GM04503 (cell line): ENCODE measurements at places on chromosomes 4 and X.

GRCh38 chr4:13432453-13432852 lies 51.7 kb downstream of the RAB28 start:
- no peak for DNase-seq

DNA sequence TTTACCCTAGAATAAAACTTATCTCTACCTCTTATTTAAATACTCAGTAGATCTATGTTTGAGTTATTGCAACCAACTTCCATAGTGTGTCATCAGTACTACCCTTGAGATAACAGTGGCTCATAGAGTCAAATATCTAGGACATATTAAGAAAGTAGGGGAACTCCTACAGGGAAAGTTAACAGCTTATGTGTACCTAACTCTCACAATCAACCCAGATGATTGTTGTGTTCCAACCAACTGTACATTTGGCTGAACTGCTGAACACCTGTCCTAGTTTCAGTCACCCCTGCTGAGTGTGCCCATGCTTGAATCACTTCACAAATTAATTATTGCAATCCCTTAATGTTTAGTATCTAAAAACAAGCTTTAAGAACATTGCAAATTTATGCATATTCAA lies 244.2 kb upstream of the GRID2 start:
- DNase-seq = no peak

DNA sequence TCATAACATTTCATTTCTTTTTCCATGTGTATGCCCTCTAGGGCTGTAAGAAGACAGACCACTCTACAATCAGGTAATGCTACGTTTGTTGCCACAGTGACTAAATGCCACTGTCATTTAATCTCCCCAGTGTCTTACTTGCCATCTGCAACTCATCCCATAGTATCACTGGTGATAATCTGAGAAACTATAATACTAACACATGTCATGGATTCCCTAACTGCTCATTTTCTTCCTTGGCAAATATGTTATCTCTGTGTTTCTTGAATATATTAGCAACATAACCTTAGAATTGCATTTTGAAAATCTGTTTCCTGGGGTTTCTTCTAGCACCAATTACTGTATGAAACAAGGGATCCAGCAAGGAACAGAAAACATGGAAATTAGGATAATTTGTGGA lies 6.1 kb downstream of the F8A1 start:
- no peak for DNase-seq

DNA sequence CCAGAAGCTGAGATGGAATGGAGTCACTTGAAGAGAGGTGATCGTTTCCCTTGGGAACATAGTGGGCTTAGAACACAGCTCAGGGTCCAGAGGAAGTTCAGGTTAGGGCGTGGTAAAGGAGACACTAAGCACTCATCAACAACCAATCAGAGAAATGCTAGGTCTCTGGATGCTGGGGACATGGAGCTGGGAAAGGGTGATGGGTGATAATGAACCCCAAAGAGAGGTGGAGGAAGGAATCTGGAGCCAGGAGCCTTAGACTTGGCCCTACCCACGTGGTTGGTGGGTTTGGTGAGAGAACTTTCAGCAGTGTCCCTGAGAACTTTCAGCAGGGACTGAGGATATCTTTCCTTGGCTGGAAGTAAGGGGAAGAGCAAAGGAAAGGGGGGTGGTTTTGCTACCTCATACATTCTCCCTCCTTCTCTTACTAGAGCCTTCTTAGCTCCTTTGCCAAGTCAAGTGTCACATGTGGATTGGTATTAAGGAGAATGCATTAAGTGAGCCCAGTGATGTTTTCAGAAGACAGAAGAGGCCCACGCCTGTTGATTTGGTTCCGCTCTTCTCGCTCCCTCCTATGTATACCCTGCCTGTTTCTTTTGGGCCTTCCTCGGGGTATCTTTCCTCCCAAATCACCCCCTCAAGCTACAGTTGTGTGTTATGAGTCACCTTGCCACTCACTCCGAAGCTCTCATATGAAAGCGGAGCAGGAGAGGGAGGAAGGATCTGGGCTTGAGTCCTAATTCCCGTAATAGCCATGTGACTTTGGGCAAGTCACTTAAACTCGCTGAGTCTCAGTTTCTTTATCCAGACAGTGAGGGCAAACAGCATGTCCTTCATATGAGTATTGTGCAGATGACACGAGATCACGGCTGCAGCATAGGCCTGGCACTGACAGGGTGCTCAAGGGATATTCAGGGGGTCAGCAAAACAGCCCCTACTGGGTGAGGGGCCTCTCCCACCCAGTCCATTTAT lies 63.1 kb downstream of the TSC22D3 start:
- DNase-seq = no peak

DNA sequence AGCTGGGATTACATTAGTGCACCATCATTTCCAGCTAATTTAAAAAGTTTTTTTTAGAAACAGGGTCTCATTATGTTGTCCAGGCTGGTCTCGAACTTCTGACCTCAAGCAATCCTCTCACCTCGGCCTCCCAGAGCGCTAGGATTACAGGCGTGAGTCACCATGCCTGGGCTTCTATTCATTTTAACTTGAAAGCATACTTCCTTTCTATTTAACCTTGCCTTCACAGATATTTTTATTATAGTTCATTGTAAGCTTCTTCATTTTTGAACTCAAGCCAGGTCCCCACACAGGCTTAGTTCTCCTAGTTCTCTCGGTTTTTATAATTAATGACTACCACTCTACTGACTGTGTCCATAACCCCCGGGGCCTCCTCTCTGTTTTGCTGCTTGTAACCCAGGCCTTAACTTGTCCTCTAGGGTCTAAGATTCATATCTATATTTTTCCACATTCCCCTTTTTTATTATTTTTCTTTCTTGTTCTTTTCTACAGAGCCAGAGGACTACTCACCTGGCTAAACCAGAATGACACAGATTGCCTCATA lies 50.7 kb downstream of the SNX12 start:
- no peak for DNase-seq

GRCh38 chr4:98658287-98659105 lies at the start of gene TSPAN5:
TSS of gene TSPAN5 (minus strand) at chr4:98658611.
- DNase-seq = no peak

DNA sequence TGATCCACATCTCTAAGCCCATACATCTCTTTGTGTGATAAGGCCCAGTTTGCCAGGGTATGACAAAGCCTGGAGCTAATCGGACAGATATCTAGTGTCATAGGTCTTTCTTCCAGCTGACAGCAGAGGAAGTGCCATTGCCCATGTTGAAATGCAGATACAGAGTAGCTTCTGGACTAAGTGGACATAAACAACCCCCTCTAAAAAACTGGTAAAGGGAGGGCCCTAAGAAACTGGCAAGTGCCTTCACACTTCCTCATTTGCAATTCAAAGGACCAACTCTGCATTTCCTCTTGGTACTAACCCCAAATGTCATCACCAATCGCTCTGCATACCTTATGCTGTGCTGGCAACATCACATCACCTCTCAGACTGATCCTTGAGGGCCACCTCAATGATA lies 20.8 kb downstream of the ARHGEF6 start:
- no peak for DNase-seq

DNA sequence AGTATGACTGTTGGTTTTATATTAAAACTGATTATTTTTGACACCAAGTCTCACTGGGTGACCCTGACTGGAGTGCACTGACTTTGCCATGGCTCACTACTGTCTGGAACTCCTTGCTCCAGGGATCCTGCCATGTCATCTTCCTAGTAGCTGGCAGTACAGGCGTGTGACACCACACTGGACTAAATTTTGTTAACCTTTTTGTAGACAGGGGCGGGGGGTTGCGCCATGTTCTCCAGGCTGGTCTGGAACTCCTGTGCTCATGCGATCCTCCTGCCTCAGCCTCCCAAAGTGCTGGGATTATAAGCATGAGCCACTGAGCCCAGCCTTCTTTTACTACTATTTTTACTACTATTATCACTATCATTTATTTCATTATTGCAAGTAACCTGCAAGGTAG lies 8.9 kb downstream of the XAGE1A start:
- no peak for DNase-seq

GRCh38 chr4:39715788-39716187 lies 17.9 kb downstream of the UBE2K start:
- DNase-seq = no peak

GRCh38 chrX:40866893-40867292 lies 131.6 kb upstream of the MED14 start:
- peak; percentile 49 for DNase-seq

GRCh38 chr4:121180558-121180957 lies 16.4 kb upstream of the TNIP3 start:
- DNase-seq = no peak

- no peak for DNase-seq
These were observed 61.2 kb downstream of the METTL14 start for GRCh38 chr4:118746251-118746919.

DNA sequence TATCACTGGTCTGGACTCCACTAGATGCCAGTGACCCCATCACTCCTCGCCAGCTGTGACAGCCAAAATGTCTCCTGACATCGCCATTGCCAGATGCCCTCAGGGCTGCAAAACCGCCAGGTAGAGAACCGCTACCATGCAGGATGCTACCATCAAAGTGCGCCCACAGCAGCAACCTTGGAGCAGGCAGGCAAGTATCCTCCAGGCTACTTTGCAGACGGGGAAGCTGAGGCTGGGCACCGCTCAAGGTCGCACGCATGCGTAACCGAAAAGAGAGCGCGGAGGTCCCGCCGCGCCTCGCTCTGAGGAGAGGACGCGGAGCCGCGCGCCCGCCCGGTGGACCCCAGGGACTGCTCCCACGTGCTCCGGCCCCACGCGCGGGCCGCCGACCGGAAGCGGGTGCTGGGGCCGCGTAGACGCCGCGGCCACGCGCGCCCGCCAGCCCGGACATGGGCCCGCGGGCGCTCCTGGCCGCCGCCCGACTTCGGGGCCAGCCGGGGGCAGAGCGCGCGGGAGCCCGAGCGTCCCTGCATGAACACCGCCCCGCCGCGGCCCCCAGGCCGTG lies at the start of gene STS:
Gene STS, plus strand, starts transcription at position 300 of the 565 bp plus-strand sequence. CDS start 105,488 bp downstream, outside the sequence.
- no peak for DNase-seq

- no peak for DNase-seq
These were observed 432.5 kb upstream of the FGF16 start for GRCh38 chrX:77014377-77015372.

DNA sequence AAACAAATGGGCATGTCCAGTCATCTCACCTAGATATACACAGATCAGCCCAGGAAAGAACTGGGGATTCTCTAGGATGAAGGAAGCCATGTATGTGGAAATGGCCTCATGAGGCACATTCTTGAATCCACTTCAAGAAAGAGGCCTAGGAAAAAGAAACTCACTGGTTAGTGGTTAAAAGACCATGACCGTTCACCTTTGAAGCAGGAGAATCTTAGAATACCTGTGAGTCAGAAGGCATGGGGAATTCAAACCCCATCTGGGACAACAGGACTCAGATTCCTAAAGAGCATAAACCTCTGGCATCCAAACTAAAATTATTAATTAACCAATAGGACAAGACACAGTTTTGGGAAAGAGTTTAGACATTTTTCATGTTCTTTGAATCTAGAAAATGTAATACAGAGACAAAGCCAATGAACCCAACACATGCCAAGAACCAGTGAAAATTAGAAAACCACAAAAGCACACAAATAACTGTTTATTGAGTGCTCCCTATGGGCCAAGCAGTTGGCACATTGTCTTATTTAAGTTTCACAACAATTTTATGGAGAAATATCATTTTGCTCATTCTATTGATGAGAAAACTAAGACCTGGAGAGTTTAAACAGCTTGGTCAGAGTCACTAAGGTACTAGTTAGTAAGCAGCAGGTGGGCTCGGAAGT lies 97.5 kb downstream of the NPNT start:
- DNase-seq = no peak

GRCh38 chr4:119559044-119559647 lies 69.5 kb downstream of the PDE5A start:
- DNase-seq = peak; percentile 13

DNA sequence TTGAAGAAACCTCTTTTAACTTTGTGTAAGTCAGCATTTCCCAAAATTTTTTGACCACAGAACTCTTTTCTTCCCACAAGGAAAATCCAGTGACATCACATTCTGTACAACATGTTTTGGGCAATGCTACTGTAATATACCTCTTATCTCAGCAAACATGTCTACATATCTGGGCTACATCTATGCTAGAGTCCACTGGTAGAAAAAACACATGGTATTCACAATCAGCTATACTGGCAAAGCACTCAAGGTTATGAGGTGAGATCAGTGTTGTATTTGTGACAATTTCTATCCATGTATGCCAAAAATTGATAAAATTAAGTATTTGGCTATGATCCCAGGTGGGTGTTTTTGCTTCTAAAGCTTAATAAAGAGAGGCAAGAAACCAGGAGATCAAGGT lies 98.0 kb downstream of the ATP11C start:
- DNase-seq = no peak

DNA sequence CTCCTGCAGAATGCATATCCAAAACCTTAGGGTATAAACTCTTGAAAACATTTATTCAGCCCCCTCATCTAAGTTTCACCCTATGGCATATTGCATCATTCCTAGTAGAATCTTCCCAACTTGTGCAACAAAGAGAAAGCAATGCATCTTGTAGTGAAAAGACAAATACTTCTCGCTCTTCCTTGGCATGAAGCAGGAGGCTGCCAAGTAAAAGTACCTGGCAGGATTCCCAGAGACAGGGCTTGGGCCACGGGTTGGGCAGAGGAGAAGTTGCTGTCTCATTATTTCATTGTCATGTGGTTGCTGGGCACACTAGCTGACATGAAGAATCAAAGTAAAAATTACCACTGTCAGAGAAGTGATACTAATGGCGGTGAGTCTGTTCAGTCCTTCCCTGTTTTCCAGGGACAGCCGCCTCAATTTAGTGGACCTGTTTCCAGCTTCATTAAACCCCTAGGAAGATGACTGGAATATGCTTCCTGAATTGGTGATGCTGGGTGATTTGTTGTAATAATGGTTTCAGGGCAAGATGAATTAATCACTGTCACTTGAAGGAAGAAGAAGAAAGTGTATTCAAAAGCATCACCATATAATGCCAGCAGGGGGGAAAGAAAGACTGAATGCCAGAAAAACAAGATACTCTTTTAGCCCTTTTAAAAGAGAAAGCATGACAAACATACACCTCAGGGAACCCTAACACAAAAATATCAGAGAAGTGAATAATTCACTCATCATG lies 380.5 kb upstream of the IGFBP7 start:
- DNase-seq = no peak

GRCh38 chrX:133215747-133216146 lies 2.4 kb downstream of the TFDP3 start:
- no peak for DNase-seq

DNA sequence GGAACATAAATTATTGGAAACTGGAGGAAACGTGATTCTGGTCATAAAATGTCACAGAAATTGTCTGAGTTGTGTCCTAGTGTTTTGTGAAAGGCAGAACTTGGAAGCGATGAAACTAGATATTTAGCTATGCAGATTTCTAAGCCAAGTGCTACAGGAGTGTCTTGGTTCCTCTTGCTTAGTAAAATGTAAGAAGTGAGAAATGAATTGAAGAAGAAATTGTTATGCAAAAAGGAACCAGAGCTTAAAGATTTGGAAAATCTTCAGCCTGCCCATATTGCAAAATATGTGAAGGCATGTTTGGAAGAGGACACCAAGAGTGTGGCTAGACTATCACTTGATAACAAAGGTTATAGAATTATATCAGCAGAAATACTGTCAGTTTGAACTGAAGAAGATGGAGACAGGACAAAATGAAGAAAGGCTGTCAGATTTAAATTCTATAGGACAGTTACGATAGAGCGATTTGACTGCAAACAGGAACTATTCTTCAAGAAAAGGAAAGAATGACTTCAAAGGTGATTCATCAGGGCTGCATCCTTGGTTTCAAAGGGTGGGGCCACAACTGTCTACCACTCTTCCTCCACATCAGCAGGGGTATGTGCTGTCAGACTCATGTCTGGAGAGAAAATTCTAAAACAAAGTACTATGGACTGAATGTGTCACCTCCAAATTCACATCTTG lies 9.4 kb upstream of the CDS1 start:
- no peak for DNase-seq

- DNase-seq = no peak
These were observed 35.9 kb upstream of the GPR78 start for GRCh38 chr4:8544282-8544681.
